ENCODE measurements at places on chromosomes 6 and 20. TPM values are rescaled to one million over a fixed set of nuclear protein-coding genes. Genes with fewer than 3 reads are reported as not detected.

GRCh38 chr6:38776515-38776914 is 61.4 kb downstream of the DNAH8 start:
- H3K27ac ChIP-seq, result no peak overlapping the region
- H3K36me3 ChIP-seq, result no peaks in the 10 kb centered on the region
- no peaks in the 10 kb centered on the region for H3K27me3 ChIP-seq
- no peak for DNase-seq
- H3K4me3 ChIP-seq, result no peak overlapping the region
- peaks cover 3% of the 10 kb centered on the region for H3K4me1 ChIP-seq

GRCh38 chr20:25867776-25868649 is 171.4 kb upstream of the ZNF337 start:
- H3K4me3 ChIP-seq, result no peak overlapping the region
- H3K27ac ChIP-seq, result no peak overlapping the region
- no peak for DNase-seq
- peaks cover 5% of the 10 kb centered on the region for H3K36me3 ChIP-seq
- H3K27me3 ChIP-seq, result peaks cover 54% of the 10 kb centered on the region

DNA sequence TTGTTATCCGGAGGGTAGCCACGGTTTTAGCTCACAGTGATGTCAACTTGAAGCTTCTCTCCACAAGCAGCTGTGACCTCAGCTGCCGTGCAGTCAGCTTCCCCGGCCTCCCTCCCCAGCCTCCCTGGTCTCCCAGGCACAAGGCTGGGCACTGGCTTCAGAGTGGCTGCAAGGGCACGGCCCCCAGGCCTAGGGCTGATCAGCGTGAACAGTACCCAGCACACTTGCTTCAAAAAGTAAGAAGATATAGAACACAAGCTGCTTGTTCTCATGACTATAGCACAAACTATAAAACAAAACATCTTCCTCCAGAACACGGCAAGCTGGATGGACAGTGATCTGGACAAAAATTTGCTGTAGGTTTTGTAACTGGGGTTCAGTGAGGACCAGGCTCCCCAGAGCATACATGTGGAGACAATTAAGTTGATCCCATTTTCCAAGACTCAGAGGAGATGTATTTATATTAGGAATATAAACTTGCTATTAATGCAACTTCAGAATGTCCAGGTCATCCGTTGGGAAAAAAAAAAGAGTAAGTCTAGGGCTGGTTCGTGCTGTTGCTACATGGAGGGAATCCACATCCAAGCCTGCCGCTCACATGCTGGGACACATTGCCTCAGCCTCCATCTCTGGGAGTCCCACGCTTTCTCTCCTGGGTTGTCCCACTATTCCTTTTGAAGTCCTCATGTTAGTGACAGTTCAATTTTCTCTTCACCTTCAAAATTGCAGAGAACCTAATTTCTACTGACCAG is 199.4 kb upstream of the THBS2 start:
- H3K27ac ChIP-seq, result no peak overlapping the region
- no peak for DNase-seq
- peaks cover 7% of the 10 kb centered on the region for H3K36me3 ChIP-seq
- peak overlapping the region; percentile 72 for H3K4me3 ChIP-seq

DNA sequence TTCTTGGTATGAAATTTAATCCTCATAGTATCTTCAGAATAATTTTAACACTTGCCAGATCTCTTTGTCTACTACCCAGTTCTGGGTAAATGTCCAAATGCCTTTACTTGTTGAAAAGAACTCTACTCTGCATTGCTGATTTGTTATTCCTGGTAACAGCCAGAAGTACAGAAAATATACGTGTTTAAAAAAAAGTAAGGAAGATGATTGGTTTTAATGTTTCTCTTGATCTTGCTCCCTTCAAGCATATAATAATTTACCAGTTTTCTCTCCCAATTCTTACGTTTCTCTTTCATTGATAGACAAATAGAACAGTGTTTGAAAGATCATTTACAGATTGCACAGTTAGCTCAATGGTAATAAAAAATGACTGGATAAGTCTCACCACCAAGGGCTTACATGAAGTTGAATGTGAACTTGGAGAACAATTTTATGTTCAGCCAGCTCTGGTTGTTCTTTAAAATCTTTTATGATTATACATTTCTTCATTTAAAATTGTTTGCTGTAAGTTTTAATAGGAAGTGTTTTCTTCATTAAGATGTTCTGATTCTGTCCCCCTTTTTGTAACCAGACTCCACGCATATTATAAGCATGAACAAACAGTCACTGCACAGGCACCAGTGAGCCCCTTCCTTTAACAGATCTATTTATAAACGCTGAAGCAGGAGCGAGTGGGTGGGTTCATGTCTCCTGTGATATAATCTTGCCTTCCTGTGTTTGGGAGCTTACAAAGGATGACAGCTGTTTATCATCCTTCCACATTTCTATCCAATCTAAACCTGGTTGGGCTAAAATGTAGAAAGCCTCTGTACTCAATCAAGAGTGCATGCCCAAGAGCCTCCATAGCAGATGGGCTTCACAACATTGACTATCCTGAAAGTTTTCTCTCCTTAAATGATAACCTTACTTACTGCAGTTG is 299.5 kb downstream of the PRL start:
- H3K4me3 ChIP-seq, result no peak overlapping the region
- peaks cover 14% of the 10 kb centered on the region for H3K4me1 ChIP-seq
- H3K27ac ChIP-seq, result peak overlapping the region; percentile 55
- no peaks in the 10 kb centered on the region for H3K36me3 ChIP-seq

DNA sequence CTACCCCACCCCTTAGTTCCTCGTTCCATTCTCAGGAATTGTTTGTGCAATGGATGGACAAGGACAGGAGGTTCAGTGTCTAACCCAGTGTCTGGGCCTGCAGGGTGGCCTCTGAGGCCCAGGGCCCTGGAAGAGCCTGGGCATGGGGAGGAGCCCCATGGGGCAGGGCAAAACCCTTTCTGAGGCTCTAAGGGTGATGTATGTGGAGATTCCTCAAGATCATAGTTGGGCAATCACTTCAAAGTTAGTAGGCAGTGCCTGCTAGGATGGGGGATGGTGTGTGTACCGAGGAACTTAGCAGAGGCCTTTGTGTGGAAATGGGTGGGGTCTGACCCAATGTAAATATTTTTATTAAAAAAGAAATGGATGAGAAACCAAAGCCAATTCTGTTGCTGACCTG is 6.7 kb upstream of the C2 start:
- no peak for DNase-seq
- no peaks in the 10 kb centered on the region for H3K27me3 ChIP-seq
- H3K4me1 ChIP-seq, result peaks cover 13% of the 10 kb centered on the region
- no peaks in the 10 kb centered on the region for H3K36me3 ChIP-seq
- no peak overlapping the region for H3K27ac ChIP-seq

GRCh38 chr6:139625998-139626975 is 251.8 kb upstream of the CITED2 start:
- no peaks in the 10 kb centered on the region for H3K36me3 ChIP-seq
- no peak overlapping the region for H3K27ac ChIP-seq
- no peaks in the 10 kb centered on the region for H3K4me1 ChIP-seq
- DNase-seq, result no peak

- no peaks in the 10 kb centered on the region for H3K27me3 ChIP-seq
- H3K4me3 ChIP-seq, result no peak overlapping the region
- no peaks in the 10 kb centered on the region for H3K36me3 ChIP-seq
- DNase-seq, result no peak
Observed at GRCh38 chr6:22965889-22966288, 396.5 kb downstream of the HDGFL1 start.

GRCh38 chr6:3318226-3318625 is 59.5 kb downstream of the PSMG4 start:
- H3K4me1 ChIP-seq, result no peaks in the 10 kb centered on the region
- no peak for DNase-seq
- no peak overlapping the region for H3K4me3 ChIP-seq
- peaks cover 34% of the 10 kb centered on the region for H3K27me3 ChIP-seq
- no peaks in the 10 kb centered on the region for H3K36me3 ChIP-seq

DNA sequence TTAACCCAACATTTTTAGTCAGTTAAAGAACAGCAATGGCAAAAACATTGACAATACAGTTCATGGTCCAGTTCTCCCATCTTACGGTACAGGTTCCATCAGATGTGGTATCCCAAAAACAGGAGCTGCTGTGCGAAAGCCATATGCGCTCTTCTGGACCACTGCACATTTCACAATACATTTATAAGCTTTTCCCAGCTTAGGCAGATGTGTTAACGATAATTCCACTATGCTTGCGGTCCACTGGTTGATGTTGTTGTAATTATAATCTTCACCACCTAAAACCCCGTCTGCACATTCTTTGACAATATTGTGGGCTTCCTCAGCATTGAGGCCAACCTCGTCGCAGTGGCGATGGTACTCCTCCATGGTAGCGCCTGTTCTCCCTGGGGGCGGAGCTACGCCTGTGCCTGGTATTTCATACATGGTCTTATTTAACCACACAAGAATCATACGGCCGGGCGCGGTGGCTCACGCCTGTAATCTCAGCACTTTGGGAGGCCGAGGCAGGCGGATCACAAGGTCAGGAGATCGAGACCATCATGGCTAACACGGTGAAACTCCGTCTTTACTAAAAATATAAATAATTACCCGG is 52.0 kb downstream of the BFSP1 start:
- no peaks in the 10 kb centered on the region for H3K27me3 ChIP-seq
- no peak for DNase-seq
- H3K4me3 ChIP-seq, result no peak overlapping the region
- no peaks in the 10 kb centered on the region for H3K36me3 ChIP-seq
- no peaks in the 10 kb centered on the region for H3K4me1 ChIP-seq

DNA sequence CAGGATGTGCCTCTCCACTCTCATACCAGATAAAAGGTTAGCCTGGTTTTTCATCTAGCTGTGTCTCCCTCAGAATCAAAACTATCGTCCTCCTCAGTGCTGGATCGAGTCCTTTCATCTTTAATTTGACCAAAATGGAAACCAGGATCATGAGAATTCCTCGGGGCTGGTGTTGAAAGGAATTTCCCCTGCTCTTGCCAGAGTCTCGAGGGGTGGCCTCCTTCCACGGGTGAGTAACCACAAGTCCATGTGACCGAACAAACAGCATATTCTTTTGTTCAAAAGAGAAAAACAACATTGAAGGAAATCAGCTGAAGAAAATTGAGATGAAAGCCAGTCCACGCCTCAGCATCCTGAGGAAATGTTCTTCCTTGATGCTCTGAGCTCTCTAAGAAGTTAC is 165.9 kb upstream of the CDYL start:
- H3K4me3 ChIP-seq, result no peak overlapping the region
- peaks cover 6% of the 10 kb centered on the region for H3K36me3 ChIP-seq
- H3K4me1 ChIP-seq, result peaks cover 16% of the 10 kb centered on the region
- DNase-seq, result no peak
- no peak overlapping the region for H3K27ac ChIP-seq

DNA sequence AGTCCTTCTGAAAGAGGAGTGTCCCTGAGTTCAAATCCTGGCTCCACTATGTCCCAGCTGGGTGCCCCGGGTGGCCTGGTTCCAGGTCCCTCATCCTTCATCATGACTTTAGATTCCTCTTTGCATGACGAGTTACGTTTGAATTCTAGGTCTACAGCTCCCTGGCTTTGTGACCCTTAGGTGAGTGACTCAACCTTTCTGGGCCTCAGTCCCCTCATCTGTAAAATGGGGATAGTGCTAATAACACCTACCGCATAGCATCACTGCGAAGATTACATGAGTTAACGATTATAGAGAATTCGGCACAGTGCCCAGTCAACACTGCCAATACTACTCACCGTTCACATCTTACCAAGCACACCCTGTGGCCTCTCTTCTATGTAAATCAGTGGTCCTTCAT is 39.4 kb downstream of the RSPO4 start:
- no peak overlapping the region for H3K4me3 ChIP-seq
- no peaks in the 10 kb centered on the region for H3K4me1 ChIP-seq
- DNase-seq, result no peak
- peaks cover 87% of the 10 kb centered on the region for H3K27me3 ChIP-seq
- H3K27ac ChIP-seq, result no peak overlapping the region
- H3K36me3 ChIP-seq, result no peaks in the 10 kb centered on the region

GRCh38 chr20:5913166-5913565 is 37.2 kb downstream of the TRMT6 start:
- H3K4me1 ChIP-seq, result no peaks in the 10 kb centered on the region
- peaks cover 6% of the 10 kb centered on the region for H3K36me3 ChIP-seq
- no peak overlapping the region for H3K27ac ChIP-seq
- H3K27me3 ChIP-seq, result peaks cover 71% of the 10 kb centered on the region
- H3K4me3 ChIP-seq, result no peak overlapping the region

GRCh38 chr6:39314273-39314795 is at the start of gene KCNK17:
TSS of gene KCNK17 (minus strand) at chr6:39314419. CDS start at chr6:39314320, 99 bp downstream.
- no peak within 1 kb of the TSS for H3K27ac ChIP-seq
- no peak for DNase-seq
- H3K36me3 ChIP-seq, result peaks cover 7% of the 10 kb centered on the region
- peaks cover 32% of the 10 kb centered on the region for H3K27me3 ChIP-seq
- peak within 1 kb of the TSS; percentile 71 for H3K4me3 ChIP-seq

GRCh38 chr6:137962725-137963124 is 95.7 kb downstream of the TNFAIP3 start:
- no peak overlapping the region for H3K4me3 ChIP-seq
- H3K27ac ChIP-seq, result no peak overlapping the region
- no peaks in the 10 kb centered on the region for H3K36me3 ChIP-seq
- no peaks in the 10 kb centered on the region for H3K27me3 ChIP-seq

- H3K36me3 ChIP-seq, result peaks cover 34% of the 10 kb centered on the region
- H3K4me3 ChIP-seq, result peak within 1 kb of the TSS; percentile 78
- H3K4me1 ChIP-seq, result peaks cover 38% of the 10 kb centered on the region
Observed at GRCh38 chr20:33731693-33732165, at the start of gene ZNF341. TSS of gene ZNF341 (plus strand) at chr20:33731996. CDS start at chr20:33732022, 26 bp downstream.

- H3K27me3 ChIP-seq, result peaks cover 17% of the 10 kb centered on the region
- no peak for DNase-seq
- no peak overlapping the region for H3K4me3 ChIP-seq
- H3K4me1 ChIP-seq, result peaks cover 11% of the 10 kb centered on the region
Observed at GRCh38 chr6:36702656-36703055, 5.0 kb downstream of the RAB44 start.

DNA sequence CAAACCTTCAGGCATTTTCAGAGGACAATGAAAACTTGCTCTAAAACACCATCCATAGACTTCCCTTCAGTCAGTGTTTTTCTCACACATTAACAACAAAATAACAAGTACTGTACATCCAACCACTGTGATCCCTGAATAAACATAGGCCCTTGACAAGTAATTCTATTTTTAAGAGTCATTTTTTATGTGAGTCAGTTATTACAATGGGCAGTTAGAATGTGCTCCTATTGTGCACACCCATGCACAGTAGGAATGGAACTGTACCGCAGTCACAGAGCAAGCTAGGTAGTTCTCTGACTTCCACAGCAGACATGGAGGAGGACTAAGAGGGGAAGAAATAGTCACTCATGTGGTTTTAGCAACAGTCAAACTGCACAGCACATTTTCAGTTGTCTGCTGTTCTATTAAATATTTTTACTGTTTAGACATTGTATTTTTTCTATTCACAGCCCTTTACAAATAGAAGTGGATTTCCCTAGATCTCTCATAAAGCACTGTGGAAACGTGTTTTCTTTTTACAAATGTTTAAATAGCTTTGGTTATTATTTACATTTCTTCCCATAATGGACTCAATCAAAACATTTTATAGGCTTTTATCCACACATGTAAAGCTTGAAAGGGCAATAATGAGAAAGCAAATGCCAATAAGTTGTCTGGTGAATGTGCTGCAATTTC is 100.4 kb downstream of the JAG1 start:
- no peak for DNase-seq
- no peaks in the 10 kb centered on the region for H3K27me3 ChIP-seq

The CTCFL gene
- not detected for total RNA-seq

The STK4 gene
- total RNA-seq, result 53.1 TPM

The ELOVL4 gene
- 1.6 TPM for total RNA-seq
